ENCODE measurements at places on chromosomes 3 and 15.

GRCh38 chr3:58685641-58686040, 19.1 kb upstream of the FAM3D start:
- DNase-seq = no peak

DNA sequence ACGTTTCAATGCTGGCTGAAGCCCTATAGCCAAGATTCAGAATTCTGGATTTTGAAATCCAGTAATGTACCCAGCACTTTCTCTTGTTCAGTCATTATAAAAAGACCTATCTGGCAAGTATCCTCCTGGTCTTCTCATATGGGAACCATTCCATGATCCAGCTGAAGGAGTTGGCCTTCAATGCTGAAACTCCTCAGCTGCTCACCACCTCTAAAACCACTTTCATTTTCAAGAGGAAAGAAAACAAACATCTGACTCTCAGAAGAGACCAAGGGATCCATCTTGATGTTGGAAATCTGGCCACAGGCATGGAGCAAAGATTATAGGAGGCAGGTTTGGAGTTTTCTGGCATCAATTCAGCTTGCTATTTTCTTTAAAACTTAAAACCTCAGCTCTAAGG, 235.4 kb downstream of the FMN1 start:
- no peak for DNase-seq

DNA sequence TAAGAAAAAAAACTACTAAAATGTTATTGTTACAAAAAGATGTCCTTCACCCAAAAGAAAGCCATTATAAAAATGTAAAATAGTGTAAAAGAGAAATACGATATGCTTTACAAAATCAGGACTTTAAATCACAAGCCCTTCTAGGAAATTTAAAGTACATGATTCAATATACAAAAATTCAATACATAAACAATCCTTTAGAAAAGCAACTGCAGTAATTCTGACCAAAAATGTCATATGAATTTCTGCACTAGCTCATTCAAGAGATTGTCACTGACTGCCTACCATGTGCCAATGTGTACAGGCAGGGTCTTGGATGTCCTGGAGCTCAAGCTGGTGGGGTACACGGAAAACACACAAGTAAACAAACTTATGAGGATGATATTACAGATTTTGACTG, 2.5 kb downstream of the MORC1 start:
- DNase-seq = no peak

DNA sequence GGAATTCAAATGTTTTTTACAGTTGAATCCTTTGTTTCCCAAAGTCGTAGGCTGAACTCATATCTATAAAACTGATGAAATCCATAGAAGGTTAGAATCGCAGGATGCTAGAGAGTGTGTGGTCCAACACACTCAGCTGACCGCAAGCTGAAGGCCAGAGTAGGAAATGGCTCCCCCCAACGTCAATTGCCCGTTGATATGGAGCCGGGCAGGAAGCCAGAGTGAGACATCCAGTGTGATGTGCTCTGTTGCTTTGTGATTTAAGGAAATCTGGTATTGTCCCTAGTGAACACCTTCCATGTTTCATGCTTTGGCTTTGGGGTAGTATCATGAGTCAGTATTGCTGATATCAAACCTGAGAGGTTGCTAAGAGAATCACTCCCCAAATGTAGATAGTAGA, 5.8 kb upstream of the MEX3B start:
- DNase-seq = no peak

- DNase-seq = no peak
These were observed 79.1 kb downstream of the RAB11A start for GRCh38 chr15:65948383-65948782.

DNA sequence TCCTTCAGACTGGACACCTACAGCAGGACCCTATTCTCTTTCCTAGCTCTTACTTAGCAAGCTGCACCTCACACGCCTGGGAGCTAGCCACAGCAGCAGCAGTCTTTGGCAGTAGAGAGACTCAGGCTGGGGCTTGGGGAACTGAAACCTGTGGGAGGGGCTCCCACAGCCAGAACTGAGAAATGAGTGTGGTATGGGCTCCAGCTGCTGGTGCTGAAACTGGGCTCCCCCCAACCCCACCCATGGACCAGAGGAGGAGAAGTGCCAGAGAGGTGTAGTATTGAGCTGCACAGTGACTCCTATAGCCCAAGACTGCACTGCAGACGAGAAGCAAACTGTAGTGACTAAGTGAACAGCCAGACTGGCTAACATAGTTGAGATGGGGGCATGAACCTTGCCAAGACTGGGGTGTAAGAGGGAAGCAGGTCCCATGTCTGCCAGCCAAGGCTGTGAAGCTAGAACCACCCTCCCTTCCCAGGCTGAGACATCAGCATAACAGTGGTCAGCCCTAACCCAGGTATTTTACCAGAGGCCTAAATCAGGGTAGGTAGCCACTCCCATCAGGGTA, 62.5 kb downstream of the MYO5A start:
- peak; percentile 58 for DNase-seq

- no peak for DNase-seq
These were observed 193.9 kb downstream of the UBE3A start for GRCh38 chr15:25244731-25245585.

DNA sequence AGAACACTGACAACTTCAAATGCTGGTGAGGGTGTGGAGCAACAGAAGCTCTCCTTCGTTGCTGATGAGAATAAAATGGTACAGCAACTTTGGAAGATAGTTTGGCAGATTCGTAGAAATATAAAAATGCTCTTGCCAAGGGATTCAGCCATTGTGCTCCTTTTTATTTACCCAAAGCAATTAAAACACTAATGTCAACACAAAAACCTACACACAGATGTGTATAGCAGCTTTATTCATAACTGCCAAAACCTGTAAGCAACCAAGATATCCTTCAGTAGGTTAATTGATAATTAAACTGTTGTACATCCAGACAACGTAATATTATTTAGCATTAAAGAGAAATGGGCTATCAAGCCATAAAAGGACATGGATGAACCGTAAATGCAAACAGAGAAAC, 37.8 kb upstream of the LSAMP start:
- no peak for DNase-seq

DNA sequence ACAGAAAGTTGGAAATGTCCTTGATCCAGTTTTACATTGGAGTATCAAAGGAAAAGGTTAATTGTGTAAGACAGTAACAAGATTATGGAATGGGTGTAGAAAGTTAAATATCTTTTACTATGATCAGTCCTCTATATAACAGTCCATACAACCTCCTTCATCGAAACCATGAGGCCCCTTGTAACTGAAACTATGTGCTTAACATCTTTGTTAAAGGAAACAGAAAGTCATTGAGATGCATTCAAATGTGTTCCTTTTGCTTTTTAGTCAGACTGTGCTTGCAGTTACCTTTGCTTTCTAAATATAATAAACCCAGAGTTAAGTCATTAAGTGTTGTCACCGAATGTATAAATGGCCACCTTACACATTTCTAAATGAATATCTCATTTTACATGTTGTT, 1298.5 kb downstream of the ROBO2 start:
- DNase-seq = no peak

GRCh38 chr3:64489361-64490044, 198.3 kb downstream of the ADAMTS9 start:
- no peak for DNase-seq

DNA sequence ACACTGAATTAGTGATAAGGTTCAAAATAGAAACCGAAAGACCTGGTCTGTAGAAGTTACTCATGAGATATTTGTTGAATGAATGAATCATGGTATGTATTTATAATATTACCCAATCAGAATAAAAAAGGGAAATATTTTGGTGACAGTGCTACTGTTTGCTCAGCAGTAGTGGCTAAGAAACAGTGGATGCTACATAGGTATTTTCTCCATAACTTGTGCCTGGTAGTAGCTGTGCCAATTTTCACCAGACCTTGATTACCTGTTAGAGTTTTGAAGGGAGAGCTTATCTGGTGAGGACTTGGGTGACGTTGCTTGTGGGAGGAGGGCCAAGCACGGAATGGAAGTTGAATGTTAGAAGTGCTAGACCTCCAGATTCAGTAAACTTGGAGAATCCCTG, 14.3 kb downstream of the LIMD1 start:
- DNase-seq = no peak

GRCh38 chr3:171163101-171164066, 136.9 kb upstream of the SLC2A2 start:
- no peak for DNase-seq

- no peak for DNase-seq
These were observed 6.6 kb downstream of the RBP1 start for GRCh38 chr3:139532976-139533375.

DNA sequence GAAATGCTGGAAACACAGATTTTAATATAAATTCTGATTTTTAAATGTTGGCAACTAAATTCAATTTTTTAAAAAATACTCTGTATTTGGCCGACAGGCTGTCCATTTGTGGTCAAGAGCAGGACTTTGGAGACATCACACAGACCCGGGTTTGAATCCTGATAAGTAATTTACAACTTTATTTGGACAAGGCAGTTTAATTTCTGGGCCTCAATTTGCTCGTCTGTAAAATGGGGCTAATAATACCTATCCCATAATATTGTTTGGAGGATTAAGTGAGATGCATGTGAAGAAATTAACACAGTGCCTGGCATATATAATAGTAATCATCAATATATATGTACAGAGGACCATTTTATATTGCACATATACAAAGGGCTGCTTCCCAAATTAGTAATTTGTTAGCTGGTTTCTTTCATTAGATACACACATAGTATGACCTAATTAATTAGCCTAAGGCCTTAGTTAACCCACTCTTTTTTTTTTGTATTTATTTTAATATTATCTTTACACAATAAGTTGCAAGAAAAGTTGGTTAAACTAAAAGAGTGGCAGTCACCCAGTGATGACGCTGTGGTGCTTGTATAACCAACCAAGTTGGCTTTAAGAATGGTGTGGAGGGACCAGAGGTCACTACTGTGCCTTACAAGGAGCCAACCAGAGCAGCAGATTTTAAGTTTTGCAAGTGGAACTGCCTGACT, 665 bp downstream of the PIGB start:
- DNase-seq = no peak

DNA sequence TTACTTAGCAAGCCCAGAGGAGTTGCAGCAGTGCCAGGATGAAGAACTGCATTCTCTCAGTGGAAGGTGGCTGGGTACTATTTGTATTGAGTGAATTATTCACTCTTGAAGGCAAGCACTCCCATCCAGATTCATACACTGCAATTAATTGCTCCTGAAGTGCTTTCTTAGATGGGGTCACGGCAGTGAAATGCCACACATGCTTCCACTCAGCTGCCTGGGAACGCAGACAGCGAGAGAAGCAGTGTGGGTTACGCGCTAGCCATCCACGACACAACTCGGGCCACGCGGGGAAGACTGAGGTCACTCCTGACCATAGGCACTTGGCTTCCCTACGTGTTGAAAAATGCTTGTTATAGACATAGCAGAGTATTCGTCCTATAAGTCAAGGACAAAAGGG, 30.8 kb upstream of the LMCD1 start:
- DNase-seq = no peak

DNA sequence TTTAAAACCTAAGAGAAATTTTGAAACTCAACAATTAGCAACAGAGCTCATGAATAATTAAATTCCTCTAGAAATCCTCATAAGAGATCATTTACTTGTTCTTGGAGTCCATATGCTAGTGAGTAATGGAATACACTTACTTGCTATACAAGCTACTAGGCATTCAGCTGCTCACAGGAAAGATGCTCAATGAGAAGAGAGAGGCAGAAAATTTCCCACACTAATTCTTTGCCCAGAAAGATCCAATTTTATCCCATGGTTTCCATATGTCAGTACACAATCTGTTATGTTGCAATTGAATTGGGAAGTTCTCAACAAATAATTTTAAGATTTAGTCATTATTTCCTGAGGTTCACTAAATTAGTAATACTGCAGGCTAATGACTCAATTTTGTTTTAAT, 310.4 kb downstream of the RYR3 start:
- no peak for DNase-seq

GRCh38 chr15:73822998-73823397, 50.4 kb upstream of the TBC1D21 start:
- DNase-seq = no peak

- no peak for DNase-seq
These were observed 205.7 kb downstream of the OSBPL10 start for GRCh38 chr3:31775383-31775782.

- no peak for DNase-seq
These were observed 3.4 kb downstream of the GAP43 start for GRCh38 chr3:115626721-115627120.

DNA sequence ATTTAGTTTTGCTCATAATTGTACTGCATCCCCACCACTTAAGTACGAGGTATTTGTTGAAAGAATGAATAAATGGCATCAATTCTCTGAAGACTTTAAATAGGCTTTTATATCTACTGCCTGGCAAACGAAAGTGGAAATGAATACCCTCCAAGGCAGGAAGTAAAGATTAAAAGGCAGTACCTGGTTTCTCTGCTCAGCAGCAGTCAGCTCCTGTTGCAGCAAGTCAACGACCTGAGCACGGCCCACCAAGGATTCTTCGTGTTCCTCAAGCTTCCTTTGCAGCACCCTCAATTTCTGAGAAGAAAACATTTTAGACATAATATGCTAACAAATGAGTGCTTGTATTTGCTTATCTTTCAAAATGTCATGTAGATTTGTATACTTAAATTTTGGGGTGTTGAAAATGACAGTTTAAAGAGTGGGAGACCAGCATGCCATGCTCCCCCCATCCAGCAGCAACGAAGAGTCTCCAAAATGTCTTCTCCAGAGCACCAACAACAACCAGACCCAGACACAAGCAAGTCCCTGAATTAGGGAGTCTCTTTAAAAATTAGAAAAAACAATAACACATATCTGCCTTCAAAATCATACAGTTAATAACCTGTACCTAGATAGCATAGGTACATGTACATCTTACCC, 31.2 kb downstream of the GOLGB1 start:
- no peak for DNase-seq

- no peak for DNase-seq
These were observed 12.4 kb upstream of the TTBK2 start for GRCh38 chr15:42932833-42933515.

- DNase-seq = no peak
These were observed 252.2 kb upstream of the CTDSPL start for GRCh38 chr3:37609181-37610110.

DNA sequence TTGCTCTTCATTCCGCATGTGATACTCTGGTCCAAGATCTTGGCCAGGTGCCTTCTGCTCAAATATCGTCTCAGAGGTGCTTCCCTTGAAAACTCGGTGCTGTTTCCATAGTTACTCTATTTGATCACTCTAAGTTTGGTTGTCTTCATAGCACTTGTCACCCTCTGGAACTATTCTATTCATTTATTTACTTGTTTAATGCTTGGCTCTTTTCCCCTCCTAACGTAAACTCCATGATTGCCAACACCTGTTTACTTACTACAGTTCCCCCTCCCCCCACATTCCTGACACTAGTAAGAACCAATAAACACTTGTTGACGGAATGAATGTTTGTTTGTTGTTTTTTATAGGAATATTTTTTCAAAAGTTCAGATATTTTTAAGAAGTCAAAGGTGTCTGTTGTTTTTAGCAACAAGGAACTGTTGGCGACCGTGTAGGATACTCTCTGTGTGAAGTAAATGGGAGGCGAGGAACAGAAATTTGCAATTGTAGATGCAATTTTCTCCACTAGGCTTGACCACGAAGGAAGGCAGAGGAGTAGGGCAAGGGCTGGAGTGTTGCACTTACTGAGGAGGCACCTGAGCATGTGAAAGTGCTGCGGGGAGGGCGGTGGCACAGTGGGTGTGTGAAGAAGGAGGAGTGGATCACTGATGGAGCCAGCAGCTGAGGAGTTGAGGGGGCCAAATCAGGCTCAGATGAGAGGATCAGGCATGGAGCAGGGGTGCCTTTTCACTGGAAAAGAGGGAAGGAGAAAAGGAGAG, 48.4 kb downstream of the MOBP start:
- no peak for DNase-seq
